Smooth muscle cell of the umbilical artery (primary cell): ENCODE measurements at places on chromosomes 4 and X. TPM values are rescaled to one million over a fixed set of nuclear protein-coding genes. Genes with fewer than 3 reads are reported as not detected.

MAGEA10 gene
- total RNA-seq, result not detected in 2 replicates

CENPVL2 gene
- total RNA-seq, result not detected in 2 replicates

DDX53 gene
- total RNA-seq, result not detected in 2 replicates

SYNPO2 gene
- total RNA-seq, result 19.5 and 48.1 TPM in 2 replicates

CCDC158 gene
- under 0.01 and 0.23 TPM in 2 replicates for total RNA-seq

MID1 gene
- 28.3 and 37.4 TPM in 2 replicates for total RNA-seq

TMEM271 gene
- total RNA-seq, result not detected in 2 replicates

FAM199X gene
- 25.5 and 27.5 TPM in 2 replicates for total RNA-seq

MAGEA12 gene
- total RNA-seq, result not detected in 2 replicates

AMOT gene
- 5.0 and 8.2 TPM in 2 replicates for total RNA-seq

ABCG2 gene
- total RNA-seq, result 0.89 and 1.8 TPM in 2 replicates

ARAP2 gene
- total RNA-seq, result 1.2 and 3.1 TPM in 2 replicates

CSAG1 gene
- total RNA-seq, result not detected in 2 replicates

C4orf50 gene
- total RNA-seq, result not detected in 2 replicates

TMEM144 gene
- total RNA-seq, result 9.8 and 14.0 TPM in 2 replicates

RBMXL3 gene
- not detected in 2 replicates for total RNA-seq

CT55 gene
- total RNA-seq, result not detected in 2 replicates
